ENCODE measurements at places on chromosomes 7 and 10. TPM values are rescaled to one million over a fixed set of nuclear protein-coding genes. Genes with fewer than 3 reads are reported as not detected.

DPP6 gene
- 1.8 TPM for total RNA-seq

HABP2 gene
- total RNA-seq, result 25.6 TPM

LRRC17 gene
- 4.0 TPM for total RNA-seq

ZNF488 gene
- 0.09 TPM for total RNA-seq

HSPA12A gene
- 33.5 TPM for total RNA-seq

C10orf67 gene
- 1.6 TPM for total RNA-seq

TMEM176B gene
- total RNA-seq, result 345 TPM

SLC26A3 gene
- total RNA-seq, result 0.25 TPM

MBL2 gene
- not detected for total RNA-seq

MALRD1 gene
- 2.0 TPM for total RNA-seq

GRCh38 chr7:92874567-92874966, 38.2 kb upstream of the CDK6 start:
- DNase-seq, result peak; percentile 46
- no peaks in the 10 kb centered on the region for H3K36me3 ChIP-seq
- H3K4me1 ChIP-seq, result no peaks in the 10 kb centered on the region
- no peak overlapping the region for H3K27ac ChIP-seq
- no peaks in the 10 kb centered on the region for H3K27me3 ChIP-seq
- no peak overlapping the region for H3K4me3 ChIP-seq

- no peak overlapping the region for H3K4me3 ChIP-seq
- no peaks in the 10 kb centered on the region for H3K36me3 ChIP-seq
- DNase-seq, result no peak
- no peak overlapping the region for H3K27ac ChIP-seq
- no peaks in the 10 kb centered on the region for H3K4me1 ChIP-seq
Observed at GRCh38 chr10:129418496-129419225, 48.4 kb upstream of the MGMT start.

- peaks cover 9% of the 10 kb centered on the region for H3K36me3 ChIP-seq
- no peak overlapping the region for H3K27ac ChIP-seq
- no peaks in the 10 kb centered on the region for H3K27me3 ChIP-seq
- no peak for DNase-seq
Observed at GRCh38 chr7:29945259-29945809, 44.3 kb downstream of the SCRN1 start.

DNA sequence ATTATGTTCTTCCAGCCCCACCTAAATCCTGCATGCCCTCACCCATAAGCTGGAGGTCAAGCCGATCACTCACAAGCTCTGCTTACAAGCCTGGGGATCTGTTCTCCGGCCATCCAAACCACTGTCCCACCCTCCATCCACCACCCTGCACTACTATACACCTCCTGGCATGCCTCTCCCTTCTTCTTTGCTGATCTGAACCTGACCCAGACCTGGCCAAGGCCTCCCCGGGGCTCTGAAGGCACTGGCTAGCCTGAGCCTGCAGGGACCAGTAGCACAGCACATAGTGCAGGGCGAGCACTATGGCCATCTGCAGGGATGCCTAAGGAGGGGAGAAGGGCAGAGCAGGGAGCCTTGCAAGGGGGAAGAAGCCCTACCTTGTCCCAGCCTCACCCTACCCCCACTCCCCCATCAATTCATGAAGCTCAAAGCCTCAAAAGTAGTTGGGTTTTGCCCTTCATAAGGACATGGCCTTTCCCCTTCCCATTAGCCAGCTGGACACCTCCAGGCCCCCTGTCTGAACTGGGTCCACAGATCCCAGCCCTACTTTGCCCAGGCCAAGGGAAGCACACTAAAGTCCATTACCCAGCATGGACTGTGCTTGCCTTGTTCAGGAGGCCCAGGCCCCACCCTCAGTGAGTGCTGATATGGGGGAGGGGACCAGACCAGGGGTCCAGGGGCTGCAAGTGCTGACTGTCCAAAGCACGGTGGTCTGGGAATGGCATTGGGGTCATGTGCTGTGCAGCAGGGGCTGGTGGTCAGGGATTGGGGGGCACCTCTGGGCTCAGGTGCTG, 29.6 kb downstream of the CHAT start:
- peak; percentile 11 for DNase-seq
- H3K27ac ChIP-seq, result no peak overlapping the region
- no peak overlapping the region for H3K4me3 ChIP-seq
- H3K27me3 ChIP-seq, result peaks cover 2% of the 10 kb centered on the region

DNA sequence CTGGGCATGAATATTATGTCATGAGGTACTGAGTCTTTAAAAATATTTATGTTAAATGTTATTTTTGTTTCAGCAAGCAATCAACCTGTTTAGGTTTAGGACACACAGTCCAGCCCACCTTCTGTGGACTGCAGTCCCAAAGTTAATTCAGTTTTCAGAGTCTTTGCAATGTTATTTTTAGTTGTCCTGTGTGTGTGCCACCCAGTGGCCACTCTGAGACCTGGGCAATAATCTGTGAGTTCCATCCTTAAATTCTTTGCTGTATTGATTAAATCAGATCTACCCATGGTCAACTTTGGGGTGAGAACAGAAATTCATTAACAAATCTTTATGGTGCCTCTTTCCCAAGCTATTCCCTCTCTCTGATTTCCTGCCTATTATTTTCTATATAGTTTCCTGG, 415.1 kb downstream of the CCSER2 start:
- H3K27me3 ChIP-seq, result no peaks in the 10 kb centered on the region
- no peak overlapping the region for H3K27ac ChIP-seq

- no peaks in the 10 kb centered on the region for H3K36me3 ChIP-seq
- no peaks in the 10 kb centered on the region for H3K27me3 ChIP-seq
- no peak for DNase-seq
- H3K27ac ChIP-seq, result no peak overlapping the region
Observed at GRCh38 chr10:90998733-90999511, 78.0 kb upstream of the ANKRD1 start.

GRCh38 chr10:112141292-112141691, 42.3 kb downstream of the GPAM start:
- no peaks in the 10 kb centered on the region for H3K27me3 ChIP-seq
- no peaks in the 10 kb centered on the region for H3K4me1 ChIP-seq
- no peaks in the 10 kb centered on the region for H3K36me3 ChIP-seq
- H3K4me3 ChIP-seq, result no peak overlapping the region

GRCh38 chr10:120805014-120805812, 45.9 kb upstream of the WDR11 start:
- H3K4me3 ChIP-seq, result no peak overlapping the region
- no peak overlapping the region for H3K27ac ChIP-seq
- H3K27me3 ChIP-seq, result no peaks in the 10 kb centered on the region

GRCh38 chr10:9379183-9379582, 1324.7 kb downstream of the GATA3 start:
- H3K4me3 ChIP-seq, result no peak overlapping the region
- H3K36me3 ChIP-seq, result no peaks in the 10 kb centered on the region
- H3K27ac ChIP-seq, result no peak overlapping the region
- no peaks in the 10 kb centered on the region for H3K27me3 ChIP-seq
- no peaks in the 10 kb centered on the region for H3K4me1 ChIP-seq
- no peak for DNase-seq

GRCh38 chr10:79273604-79274003, 73.7 kb upstream of the PPIF start:
- H3K27me3 ChIP-seq, result no peaks in the 10 kb centered on the region
- H3K4me1 ChIP-seq, result peaks cover 18% of the 10 kb centered on the region
- no peak overlapping the region for H3K4me3 ChIP-seq
- no peak overlapping the region for H3K27ac ChIP-seq

- DNase-seq, result no peak
- H3K4me3 ChIP-seq, result no peak overlapping the region
- no peaks in the 10 kb centered on the region for H3K36me3 ChIP-seq
Observed at GRCh38 chr7:3955751-3956696, 655.0 kb downstream of the SDK1 start.

- no peak for DNase-seq
- H3K4me3 ChIP-seq, result no peak overlapping the region
Observed at GRCh38 chr7:130288829-130289228, 4.1 kb upstream of the CPA4 start.

DNA sequence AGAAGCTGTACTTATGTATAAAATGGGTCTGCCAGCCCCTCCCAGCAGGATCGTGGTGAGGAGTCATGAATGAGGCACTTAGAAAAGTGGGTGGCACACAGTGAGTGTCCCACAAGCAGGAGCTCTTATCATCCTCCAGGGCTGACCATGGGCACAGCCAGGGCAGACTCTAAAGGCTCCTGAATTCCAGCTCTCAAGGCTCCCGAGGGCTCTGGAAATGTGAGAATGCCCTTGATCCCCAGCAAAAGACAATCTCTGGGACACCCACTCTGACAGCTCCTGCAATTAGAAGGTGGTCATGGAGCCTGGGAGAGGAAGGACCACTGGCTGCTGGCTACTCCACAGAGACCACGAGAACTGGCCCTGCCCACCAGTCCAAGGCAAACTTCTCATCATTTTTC, 1.6 kb downstream of the VSTM4 start:
- peaks cover 3% of the 10 kb centered on the region for H3K4me1 ChIP-seq
- no peak overlapping the region for H3K27ac ChIP-seq
- no peaks in the 10 kb centered on the region for H3K36me3 ChIP-seq

DNA sequence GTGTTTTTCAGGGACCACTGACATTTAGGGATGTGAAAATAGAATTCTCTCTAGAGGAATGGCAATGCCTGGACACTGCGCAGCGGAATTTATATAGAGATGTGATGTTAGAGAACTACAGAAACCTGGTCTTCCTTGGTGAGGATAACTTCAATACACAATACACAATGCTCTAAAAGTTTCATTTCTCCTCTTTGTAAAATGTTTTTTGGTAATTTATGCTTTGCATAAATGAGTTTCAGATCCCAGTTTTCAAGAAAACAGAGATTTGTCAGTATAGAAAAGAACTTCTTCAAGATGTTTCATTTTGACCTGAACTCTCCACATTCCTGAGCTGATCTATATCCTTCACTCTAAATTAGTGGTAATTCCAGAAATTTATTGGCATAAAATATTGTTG, 14.2 kb downstream of the ZNF92 start:
- no peaks in the 10 kb centered on the region for H3K36me3 ChIP-seq
- H3K27me3 ChIP-seq, result no peaks in the 10 kb centered on the region
- no peak for DNase-seq
- H3K4me1 ChIP-seq, result no peaks in the 10 kb centered on the region

DNA sequence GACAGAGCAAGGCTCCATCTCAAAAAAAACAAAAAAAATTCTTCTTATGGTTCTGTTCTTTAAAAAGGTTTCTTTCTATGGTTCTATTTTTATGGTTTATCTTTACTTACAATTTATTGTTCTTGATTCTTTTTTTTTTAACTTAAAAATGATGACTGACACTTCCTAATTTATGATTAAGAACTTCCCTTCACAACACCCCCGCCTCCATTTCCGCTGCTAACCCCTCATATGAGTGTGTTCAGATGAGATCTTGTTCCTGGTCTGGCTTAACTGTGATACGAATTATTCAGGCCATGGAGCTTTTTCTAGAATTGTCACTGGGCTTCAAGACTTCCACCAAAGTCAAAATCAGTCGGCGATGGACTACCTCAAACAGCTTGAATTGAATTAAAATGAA, 33.9 kb downstream of the PTER start:
- H3K27me3 ChIP-seq, result no peaks in the 10 kb centered on the region
- no peaks in the 10 kb centered on the region for H3K4me1 ChIP-seq
- H3K27ac ChIP-seq, result no peak overlapping the region
- H3K36me3 ChIP-seq, result no peaks in the 10 kb centered on the region
- DNase-seq, result no peak

GRCh38 chr10:63206997-63207811, 74.1 kb downstream of the NRBF2 start:
- no peaks in the 10 kb centered on the region for H3K27me3 ChIP-seq
- H3K27ac ChIP-seq, result no peak overlapping the region
- H3K4me3 ChIP-seq, result no peak overlapping the region
- DNase-seq, result no peak
- H3K4me1 ChIP-seq, result peaks cover 18% of the 10 kb centered on the region

- no peaks in the 10 kb centered on the region for H3K4me1 ChIP-seq
- DNase-seq, result no peak
- H3K4me3 ChIP-seq, result no peak overlapping the region
- H3K27ac ChIP-seq, result no peak overlapping the region
- H3K27me3 ChIP-seq, result no peaks in the 10 kb centered on the region
Observed at GRCh38 chr7:149616898-149617297, 119.3 kb upstream of the ZNF746 start.
